Myocyte (in vitro differentiated cells): ENCODE measurements at places on chromosomes 3 and 15. TPM values are rescaled to one million over a fixed set of nuclear protein-coding genes. Genes with fewer than 3 reads are reported as not detected.

DNA sequence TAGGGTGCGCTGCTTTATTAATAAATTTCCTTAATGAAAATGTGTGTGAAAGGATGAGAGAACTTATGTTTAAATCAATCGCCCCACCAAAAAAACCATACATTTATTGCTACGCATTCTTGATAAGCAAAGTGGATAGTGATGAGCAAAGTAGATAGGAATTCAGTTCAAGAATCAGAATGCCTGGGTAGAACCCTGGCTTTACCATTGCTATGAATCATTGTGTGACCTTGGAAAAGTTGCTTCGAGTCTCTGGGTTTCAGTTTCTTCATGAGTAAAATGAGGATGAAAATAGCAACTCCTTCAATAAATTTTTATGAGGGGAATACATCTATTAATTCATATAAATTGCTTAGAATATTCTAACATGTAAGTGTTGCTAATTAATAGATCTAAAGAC, 2.6 kb upstream of the ALCAM start:
- no peak for DNase-seq

GRCh38 chr15:93583968-93584367, 495.0 kb upstream of the RGMA start:
- no peak for DNase-seq

GRCh38 chr15:48020166-48020565, 100.6 kb upstream of the SLC24A5 start:
- DNase-seq = no peak

DNA sequence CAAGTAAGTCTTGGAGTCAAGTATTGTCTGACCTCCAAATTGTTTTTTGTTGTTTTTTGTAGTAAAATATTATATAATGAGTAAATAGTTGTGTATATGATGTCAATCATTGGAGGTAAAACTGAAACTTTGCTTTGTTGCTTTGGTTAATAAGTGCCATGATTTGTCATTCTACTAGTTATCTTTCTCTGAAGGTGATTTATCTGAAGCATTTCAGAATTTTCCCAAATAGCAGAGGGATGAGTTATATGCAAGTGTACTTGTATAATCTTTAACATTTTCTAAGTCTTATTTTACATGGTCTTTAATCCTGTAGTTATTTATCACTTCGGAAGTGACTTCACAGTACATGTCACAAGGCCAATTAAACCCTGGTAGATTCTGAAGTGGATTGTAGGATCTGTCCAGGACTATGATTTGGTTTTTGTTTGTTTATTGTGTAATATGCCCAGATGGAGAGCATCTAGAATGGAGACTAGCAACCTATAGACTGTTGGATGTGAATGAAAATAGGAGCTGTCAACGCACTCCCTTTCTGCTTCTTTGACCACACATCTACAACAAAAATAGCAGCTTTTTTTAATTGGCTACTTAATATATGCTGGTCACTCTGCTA, 93.1 kb upstream of the SAMMSON start:
- DNase-seq = no peak

- no peak for DNase-seq
Measured at GRCh38 chr3:45139372-45140140, 6.6 kb downstream of the CDCP1 start.

DNA sequence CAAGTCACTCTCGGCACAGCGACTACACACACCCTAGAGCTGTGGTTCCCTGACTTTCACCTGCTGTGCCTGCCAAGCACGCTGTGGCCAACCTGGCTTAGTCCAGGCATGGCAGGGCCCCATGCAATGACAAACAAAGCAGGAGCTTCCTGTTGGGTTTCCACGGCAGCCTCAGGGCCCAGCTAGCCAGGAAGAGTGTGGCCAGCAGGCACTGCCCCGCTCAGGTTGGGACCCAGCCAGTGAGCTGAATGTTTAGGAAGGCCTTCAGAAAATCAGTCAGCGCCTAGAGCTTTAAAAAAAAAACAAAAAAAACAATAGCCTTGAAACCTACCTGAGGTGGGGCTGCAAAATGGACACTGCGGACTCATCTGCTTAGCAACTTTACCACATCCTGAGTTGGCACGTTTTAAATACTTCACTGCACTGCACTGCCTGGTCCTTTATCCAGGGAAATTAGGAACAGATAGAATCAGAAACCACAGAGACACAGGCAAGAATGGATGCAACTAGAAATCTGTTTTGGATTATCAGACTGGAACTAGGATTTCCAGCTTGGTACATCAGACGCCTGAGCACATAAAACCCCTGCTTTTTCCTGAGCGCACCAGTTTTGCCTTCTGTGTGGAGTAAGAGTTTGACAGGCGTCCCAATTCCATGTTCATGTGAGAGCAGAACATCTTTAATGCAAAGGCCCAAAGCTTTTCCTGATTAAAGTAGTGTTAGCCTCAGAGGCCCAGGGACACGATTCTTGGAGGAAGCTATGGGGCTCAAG, 36.2 kb upstream of the LDHAL6B start:
- peak; percentile 74 for DNase-seq

DNA sequence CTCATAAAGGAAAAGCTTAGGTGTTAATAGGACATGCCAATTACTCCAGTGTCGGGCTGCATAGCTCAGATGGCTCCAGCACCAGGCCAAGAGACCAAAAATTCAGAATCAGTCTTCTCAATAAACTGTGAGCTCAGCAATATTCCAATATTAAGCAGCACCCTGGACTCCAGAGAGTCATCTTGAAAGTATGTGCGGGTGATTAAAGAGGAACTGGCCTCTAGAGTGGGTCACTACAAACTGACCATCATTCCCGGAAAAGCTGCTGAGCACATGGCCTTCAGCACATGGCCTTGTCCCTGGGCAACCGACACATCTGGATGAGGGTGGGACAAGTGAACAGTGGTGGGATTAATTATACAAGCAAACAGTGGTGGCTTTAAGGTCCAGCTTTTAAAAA, 59.0 kb downstream of the MAGI1 start:
- DNase-seq = peak; percentile 47

Gene CFAP44
- 2.6 and 3.0 TPM in 2 replicates for total RNA-seq

Gene MESP1
- total RNA-seq = 0.75 and 1.0 TPM in 2 replicates
